ENCODE measurements at places on chromosomes 7 and 10. TPM values are rescaled to one million over a fixed set of nuclear protein-coding genes. Genes with fewer than 3 reads are reported as not detected.

The MMP21 gene
- 0.67 TPM for total RNA-seq

DNA sequence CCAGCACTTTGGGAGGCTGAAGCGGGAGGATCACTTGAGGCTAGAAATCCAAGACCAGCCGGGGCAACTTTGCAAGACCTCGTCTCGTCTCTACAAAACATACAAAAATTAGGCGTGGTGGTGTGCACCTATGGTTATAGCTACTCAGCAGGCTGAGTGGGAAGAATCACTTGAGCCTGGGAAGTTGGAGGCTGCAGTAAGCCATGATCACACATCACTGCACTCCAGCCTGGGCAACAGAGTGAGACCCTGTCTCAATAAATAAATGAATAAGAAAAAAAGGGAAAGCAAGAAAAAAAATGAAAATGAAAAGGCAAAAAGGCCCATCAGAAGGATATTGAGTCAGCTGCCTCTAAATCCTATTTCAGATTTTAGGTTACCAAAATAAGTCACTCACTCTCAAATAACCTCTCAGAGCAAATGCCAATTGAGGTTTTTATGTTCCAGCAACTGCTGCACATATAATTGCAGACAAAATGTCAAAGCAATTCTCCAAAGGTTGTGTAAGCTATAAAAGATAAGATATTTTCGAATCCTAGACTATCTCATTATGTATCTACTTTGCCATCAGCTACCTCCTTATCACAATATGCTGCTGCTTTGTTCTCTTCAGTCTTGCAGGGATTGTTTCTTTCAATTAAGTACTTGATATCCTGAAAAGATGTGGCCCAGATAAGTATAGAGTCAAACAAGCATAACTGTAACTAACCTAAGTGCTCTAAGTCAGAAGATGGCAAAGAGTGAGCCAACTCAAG lies 4.7 kb downstream of the BAZ1B start:
- DNase-seq: no peak

- peak; percentile 56 for DNase-seq
These were observed 863 bp downstream of the CCNY start for GRCh38 chr10:35336921-35337823.

- peak; percentile 12 for DNase-seq
These were observed 1.2 kb upstream of the SGCE start for GRCh38 chr7:94656925-94657731.

The SPDYE6 gene
- total RNA-seq: not detected

The NKX1-2 gene
- not detected for total RNA-seq

- DNase-seq: peak; percentile 46
These were observed 101.6 kb downstream of the DYNC2I1 start for GRCh38 chr7:158957921-158958491.

- no peak for DNase-seq
These were observed 20.5 kb upstream of the GATA3 start for GRCh38 chr10:8033812-8034465.

- DNase-seq: no peak
These were observed 30.0 kb downstream of the MTERF1 start for GRCh38 chr7:91850455-91850854.

DNA sequence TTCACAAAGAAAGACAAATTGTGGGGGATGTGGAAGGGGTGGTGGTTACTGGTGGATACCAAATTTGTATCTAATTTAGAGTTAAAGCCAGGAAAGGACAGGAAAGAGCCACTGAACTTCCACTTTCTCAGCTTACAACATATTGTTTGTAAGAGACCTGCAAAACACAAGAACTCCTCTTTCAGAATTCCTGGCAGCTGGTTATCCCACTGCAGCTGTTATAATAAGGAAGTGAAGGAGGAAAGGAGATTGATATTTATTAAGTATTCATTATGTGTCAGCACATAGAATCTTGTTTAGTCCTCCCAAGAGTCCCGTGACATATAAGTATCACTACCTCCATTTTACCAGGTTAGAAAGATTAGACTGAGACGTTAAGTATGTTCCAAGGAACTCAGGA lies 481.7 kb downstream of the PHTF2 start:
- DNase-seq: no peak

DNA sequence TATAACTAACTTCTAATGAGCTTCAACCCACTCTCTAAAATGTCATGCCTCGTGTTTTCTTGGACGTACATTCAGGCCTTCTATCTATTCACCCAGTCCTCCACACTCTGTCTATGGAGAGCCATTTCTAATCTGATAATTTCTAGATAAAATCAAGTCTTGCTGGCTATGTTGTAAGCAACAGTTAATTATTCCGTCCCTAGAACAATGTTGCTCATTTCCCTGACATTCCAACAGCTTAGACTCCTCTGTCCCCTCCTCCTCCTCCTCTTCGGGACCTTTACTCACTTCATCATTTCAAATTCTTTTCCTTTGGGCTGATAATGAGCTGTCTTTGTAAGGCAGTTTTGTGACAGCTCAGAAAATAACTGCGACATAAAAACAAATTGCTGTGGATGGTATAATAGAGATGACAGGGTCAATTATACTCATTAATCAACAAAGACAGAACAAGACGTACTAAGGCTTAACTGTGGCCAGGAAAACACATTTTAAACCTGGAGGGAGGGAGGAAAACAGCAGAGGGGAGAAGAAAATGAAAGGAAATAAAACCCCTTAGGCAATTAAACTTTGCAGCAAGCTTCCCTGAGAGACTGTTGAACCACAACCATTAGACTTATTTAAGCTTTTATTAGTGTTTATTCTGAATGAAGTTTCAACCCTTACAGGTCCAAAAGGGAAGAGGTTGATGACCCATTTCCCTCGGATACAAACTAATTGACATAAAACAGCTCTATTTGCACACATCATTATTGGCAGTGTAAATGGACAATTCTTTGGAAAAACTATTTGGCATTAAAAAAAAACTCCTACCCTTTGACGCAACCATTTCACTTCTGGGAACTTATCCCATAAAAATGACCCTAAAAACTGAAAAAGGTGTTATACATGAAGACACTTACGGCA lies 179.1 kb downstream of the SFMBT2 start:
- DNase-seq: no peak

DNA sequence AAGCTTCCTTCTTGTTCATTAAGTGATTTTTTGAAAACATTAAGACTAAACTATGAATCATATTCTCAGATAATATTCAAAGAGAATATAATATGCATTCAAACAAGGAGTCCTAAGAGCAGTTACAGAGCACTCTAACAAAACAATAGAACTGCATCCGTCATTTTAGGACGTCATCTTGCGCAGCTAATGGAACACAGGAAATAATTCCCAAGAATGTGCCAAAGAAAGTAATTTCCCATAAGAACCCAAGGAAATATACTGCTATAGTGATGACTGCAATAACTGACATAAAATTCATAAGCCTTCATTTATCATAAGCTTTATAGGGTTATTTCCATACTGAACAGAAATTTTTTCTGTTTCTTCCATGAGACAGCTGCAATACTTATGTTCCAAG lies 28.3 kb upstream of the CASD1 start:
- DNase-seq: no peak

The OR2A12 gene
- total RNA-seq: not detected

DNA sequence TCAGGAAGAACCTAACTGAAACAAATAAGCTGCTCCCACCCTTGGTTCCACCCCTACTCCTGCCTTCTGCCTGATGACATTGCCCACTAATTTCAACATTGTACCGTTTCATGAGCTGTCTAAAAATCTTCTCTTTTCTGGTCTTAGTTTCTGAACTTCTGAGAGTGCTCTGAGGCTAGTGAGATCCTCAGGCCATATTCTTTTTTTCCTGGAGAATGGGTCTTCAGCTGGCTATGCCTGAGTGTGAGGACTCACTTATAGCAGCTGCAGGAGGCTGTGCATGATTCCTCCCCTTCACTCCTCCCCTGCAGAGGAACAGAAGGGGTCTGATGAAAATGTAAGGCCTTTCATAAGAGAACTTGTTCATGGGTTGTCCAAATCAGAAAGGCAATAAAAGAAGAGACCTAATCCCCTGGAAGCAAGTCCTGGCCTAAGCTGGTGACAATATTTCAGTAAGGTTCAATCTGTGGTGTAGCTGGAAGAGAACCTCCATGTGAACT lies 11.1 kb downstream of the HOXA4 start:
- DNase-seq: no peak

GRCh38 chr7:141562972-141563371 lies 11.8 kb downstream of the AGK start:
- DNase-seq: no peak

DNA sequence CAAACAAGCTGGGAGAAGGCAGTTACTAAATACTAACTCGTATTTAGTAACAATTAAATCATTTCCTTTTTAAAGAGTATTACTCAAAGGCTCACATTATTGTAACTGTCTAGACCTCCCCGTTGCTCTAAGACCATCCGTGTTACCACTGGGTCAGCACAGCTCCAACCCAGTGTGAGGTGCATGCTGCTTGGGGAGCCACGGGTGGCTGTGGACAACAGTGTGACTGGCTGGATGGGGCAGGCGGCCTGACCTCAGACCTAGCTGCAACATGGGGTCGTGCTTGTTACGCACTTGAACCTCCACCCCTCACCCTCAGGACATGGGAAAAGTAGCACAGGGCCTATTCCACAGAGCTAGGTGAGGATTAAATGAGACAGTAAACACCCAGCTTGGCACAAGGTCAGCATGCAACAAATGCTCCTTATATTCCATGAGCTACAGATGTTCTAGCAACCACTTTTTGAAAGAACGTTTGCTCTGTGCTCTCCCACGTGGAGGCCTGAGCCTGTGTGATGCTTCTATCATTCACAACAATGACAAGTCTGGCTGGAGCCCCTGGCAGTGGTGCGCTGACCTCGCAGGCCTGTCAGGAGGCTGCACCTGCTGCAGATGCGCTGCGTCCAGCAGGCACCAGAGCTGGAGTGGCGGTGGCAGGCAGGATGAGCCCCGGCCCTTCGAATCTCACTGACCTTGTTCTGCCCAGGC lies 135.7 kb downstream of the PKD1L1 start:
- no peak for DNase-seq

GRCh38 chr7:44762300-44762699 lies 13.7 kb downstream of the ZMIZ2 start:
- DNase-seq: no peak

GRCh38 chr7:83306502-83306901 lies 143.8 kb upstream of the PCLO start:
- no peak for DNase-seq

GRCh38 chr7:151637781-151638261 lies 118.1 kb upstream of the RHEB start:
- no peak for DNase-seq

DNA sequence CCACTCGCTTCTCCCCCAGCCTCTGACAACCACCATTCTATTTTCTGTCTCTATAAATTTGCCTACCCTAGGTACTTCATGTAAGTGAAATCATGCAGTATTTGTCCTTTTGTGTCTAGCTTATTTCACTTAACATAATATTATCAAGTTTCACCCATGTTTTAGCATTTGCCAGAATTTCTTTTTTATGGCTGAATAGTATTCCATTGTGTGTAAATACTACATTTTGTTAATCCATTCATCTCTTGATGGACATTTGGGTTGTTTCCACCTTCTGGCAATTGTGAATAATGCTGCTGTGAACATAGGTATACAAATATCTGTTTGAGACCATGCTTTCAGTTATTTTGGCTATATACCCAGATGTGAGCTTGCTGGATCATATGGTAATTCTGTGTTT lies 57.4 kb upstream of the TRIM8 start:
- DNase-seq: no peak

The ANXA7 gene
- 128 TPM for total RNA-seq

GRCh38 chr7:128100225-128100948 lies 69.2 kb upstream of the LRRC4 start:
- no peak for DNase-seq

DNA sequence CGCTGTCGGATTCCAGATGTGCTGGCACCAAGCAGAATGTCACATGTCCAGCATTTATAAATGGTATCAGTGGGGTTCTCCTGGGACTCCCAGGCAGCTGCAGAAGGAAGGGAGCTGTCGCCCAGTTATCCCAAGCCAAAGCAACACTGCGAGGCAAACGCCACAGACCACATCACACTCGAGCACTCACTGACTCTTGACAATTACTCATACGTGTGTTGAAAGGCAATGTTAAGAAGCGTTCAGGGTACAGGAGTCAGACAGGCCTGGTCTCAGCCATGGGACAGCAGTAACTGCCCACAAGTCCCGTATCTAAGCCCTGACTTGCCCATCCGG lies 113.4 kb downstream of the DIP2C start:
- DNase-seq: peak; percentile 75

- DNase-seq: peak; percentile 85
These were observed 85.8 kb upstream of the EGFR start for GRCh38 chr7:54932818-54933543.

- no peak for DNase-seq
These were observed 1.6 kb downstream of the CCDC71L start for GRCh38 chr7:106659166-106659962.

DNA sequence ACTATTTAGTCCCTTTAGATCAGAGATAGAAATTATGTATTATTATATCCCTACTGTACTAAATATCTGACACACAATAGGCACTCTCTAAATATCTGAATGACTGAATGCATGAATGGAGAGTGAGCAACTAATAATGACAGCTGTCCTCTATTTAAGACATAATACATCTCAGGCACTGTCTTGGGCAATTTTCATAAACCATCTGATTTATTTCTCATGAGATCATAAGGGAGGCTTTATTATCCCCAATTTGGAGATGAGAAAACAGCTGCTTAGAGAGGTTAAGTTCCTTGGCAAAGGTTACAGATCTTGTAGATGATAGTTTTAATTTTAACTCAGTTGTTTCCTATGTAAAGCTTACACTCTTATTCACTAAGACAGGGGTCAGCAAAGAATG lies 570.6 kb downstream of the GRM8 start:
- DNase-seq: no peak

The SFMBT2 gene
- 10.8 TPM for total RNA-seq

- DNase-seq: no peak
These were observed 40.9 kb downstream of the ITGA8 start for GRCh38 chr10:15678851-15679250.

DNA sequence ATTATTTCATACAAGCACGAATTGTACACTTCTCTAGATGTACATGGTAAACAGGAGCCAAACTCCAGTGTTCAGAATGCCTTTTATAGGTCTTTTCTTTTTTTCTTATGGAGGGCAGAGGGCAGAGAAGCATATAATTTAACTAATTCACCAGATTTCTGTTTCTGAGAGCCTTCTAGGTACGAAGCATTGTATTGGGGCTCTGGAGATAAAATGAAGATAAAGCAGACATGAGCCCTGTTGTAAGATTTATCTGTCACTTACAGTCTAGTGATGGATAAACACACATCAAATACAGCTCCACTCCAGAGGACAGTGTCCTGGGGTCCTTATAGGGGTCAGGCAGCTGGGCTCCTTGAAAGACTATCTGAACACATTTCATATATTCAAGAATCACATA lies 265.5 kb downstream of the SKAP2 start:
- no peak for DNase-seq

GRCh38 chr7:131124001-131124629 lies 203.6 kb upstream of the MKLN1 start:
- DNase-seq: no peak
